Epithelial cell of proximal tubule (primary cell): ENCODE measurements at places on chromosomes 3 and 15. TPM values are rescaled to one million over a fixed set of nuclear protein-coding genes. Genes with fewer than 3 reads are reported as not detected.

XYLB gene
- 2.5 and 7.8 TPM in 2 replicates for total RNA-seq

TYRO3 gene
- 2.8 and 6.4 TPM in 2 replicates for total RNA-seq

CTXN2 gene
- not detected in 2 replicates for total RNA-seq

ADIPOQ gene
- total RNA-seq, result not detected in 2 replicates

MESP1 gene
- 1.9 and 2.7 TPM in 2 replicates for total RNA-seq

MANF gene
- total RNA-seq, result 151 and 265 TPM in 2 replicates

CCR2 gene
- not detected in 2 replicates for total RNA-seq

ABCF3 gene
- 35.1 and 51.1 TPM in 2 replicates for total RNA-seq
